T-cell (primary cell): ENCODE measurements at places on chromosomes 6 and 20.

- DNase-seq: peak; percentile 47
Measured at GRCh38 chr6:30647242-30648116, 546 bp downstream of the C6orf136 start.

GRCh38 chr20:44597516-44597915, 15.1 kb downstream of the PKIG start:
- no peak for DNase-seq

GRCh38 chr20:60477958-60478357, 519.7 kb downstream of the CDH26 start:
- DNase-seq: no peak

DNA sequence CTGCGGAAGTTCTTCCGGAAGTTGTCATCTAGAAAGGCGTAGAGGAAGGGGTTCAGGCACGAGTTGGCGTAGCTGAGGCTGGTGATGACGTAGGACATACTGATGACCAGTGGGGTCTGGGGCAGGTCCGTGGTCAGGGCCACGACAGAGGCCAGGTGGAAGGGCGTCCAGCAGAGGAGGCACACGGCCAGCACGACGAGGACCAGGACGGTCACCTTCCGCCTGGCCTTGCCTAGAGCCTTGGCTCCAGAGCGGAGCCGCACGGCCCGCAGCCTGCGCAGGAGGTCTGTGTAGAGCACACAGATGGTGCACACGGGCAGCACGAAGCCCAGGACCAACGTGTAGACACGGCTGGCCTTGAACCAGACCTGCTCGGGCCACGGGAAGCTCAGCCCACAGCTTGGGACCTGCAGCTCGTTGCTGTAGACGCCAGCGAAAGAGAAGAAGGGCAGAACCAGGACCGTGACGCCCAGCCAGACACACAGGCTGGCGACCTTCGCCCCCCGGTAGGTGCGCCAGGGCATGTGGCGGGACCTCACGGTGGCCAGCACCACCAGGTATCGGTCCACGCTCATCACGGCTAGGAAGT, 1.4 kb downstream of the NPBWR2 start:
- DNase-seq: no peak

GRCh38 chr6:118783931-118784550, 109.9 kb upstream of the ASF1A start:
- DNase-seq: no peak

GRCh38 chr6:164085091-164086075, 670.9 kb downstream of the QKI start:
- no peak for DNase-seq

DNA sequence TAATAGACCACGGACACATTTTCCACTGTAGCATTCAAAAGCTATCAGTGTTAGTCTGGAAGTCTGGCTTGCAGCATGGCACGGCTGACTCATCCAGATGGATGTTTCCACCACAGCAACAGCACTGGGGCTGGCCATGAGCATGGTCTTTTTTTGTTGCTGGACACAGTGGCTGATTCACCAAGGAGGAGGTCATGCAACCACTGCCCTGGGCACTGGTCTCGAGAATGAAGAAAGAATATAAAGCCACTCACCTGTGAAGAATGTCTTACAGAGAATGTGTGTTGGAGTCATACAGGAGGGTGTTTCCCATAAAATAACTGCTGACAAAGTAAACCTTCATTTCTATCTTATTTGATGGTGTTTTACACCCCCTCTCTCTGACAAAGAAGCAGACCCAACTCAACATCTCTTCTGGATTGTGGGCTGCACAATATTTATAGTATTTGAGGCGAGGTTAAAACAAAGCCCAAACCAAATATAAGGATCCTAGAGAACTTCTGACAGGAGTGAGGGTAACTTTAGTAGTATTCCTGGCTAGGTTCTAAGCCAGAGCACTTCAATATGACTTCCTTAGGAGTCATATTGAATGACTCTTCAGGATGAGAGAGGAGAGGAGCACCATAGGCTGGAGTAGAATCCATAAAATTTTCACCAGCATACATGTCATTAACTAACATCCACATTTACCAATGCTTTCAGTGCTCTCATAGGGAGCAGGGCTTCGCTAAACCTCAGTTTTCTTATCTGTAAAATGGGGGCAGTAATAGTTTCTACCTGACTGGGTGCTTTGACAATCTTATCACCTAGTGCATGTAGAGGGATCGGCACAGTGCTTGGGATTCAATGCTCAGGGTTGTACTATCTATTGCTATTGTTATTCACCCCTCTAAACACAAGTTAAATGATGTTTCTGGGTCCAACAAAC, 121.4 kb downstream of the KIF13A start:
- no peak for DNase-seq

GRCh38 chr20:60246751-60247150, 288.5 kb downstream of the CDH26 start:
- DNase-seq: no peak

GRCh38 chr6:11392778-11393507, 144.6 kb upstream of the TMEM170B start:
- no peak for DNase-seq

DNA sequence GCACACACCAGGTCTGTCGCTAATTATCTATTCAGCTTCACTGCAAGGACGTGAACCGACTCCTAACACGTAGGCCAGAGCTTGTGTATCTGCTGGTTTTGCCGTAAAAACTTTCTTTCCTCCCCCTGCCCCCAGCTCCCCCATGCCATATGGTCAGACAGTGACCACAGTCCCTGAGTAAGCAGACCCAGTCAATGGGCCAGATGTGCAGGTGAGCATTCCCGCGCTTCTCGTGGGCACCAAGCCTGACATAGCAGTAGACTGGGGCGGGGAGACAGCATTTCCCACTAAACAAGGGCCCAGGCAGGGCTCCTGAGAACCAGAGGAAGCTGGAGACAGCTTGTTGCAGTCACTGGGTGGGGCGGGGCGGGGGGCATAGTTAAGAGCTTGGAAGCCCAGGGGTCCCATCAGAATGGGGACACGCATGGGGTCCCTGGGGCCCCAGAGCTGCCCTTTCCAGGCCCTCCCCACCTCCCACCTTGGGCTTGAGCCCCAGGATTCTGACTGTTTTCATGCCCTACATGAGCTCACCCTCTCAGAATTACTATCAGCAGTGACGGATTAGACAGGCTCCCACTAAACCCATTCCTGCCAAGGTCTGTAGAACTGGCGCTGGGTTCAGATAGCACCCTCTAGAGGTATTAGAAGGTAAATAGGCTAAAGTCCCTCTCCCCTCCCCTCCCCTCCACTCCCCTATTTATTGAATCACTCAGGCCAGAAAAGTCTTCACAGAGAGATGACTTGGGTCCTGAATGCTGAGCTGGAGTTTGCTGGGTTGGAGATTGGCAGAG, 51.8 kb downstream of the CDH26 start:
- DNase-seq: no peak

- no peak for DNase-seq
Measured at GRCh38 chr6:91081452-91082067, 494.7 kb upstream of the MAP3K7 start.

- DNase-seq: no peak
Measured at GRCh38 chr6:157143890-157144798, 179.2 kb downstream of the TMEM242 start.

DNA sequence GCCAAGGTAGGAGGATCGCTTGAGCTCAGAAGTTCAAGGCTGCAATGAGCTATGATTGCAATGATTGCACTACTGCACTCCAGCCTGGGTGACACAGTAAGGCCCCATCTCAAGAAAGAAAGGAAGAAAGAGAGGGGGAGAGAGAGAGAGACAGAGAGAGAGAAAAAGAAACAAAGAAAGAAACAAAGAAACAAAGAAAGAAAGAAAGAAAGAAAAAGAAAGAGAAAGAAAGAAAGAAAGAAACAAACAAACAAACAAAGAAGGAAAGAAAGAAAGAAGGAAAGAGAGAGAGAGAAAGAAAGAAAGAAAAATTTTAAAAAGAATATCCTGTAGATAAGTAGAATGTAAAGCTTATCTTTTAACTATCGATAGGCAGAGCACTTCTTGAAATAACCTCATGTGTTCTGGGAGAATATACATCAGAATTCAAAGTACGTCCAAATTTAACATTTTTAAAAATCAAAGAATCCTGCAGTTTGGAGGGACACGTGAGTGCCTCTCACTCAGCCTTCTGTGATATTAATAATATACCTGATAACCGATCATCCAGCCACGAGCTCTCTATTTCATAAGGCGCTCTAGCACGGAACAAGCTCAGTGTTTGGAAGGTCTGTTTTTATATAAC, 25.2 kb downstream of the MYLK4 start:
- no peak for DNase-seq

DNA sequence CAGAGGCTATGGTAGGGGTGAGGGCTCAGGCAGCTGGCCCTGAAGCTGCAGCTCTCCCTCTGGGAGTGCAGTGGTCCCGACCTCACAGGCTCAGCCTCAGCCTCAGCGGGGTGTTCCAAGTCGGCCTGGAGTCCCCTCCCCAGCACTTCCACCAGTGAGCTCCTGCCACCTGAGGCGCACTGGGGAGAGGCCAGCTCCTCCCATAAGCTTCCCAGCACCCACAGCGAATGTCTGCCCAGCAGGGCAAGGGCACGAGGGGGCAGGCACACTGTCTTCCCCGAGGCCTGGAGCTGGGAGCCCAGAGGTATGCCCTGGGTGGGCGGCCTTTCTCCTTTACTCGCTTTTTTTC, 53.2 kb upstream of the SLCO4A1 start:
- DNase-seq: no peak

DNA sequence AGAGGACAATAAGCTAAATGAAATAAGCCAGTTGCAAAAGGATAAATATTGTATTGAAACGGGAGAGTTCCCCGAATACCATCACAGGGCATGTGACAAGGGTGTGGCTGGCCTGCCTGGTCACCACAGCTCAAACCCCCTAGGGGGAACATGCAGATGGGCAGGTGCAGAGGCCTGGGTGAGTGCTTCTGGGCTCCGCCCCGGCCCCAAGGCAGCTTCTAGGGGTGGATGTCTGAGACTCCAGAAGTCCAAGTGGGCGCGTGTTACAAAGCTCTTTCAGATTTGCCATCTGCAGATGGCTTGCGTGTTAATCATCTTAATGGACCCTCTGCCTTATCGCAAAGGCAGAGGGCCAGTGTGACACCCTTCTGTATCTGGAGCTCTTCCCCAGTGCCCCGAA, 559.2 kb upstream of the IMPG1 start:
- no peak for DNase-seq

- no peak for DNase-seq
Measured at GRCh38 chr20:5511505-5511904, 194.8 kb upstream of the PROKR2 start.

GRCh38 chr20:3704087-3704486, 8.3 kb downstream of the SIGLEC1 start:
- no peak for DNase-seq

GRCh38 chr20:59678288-59678687, 73.9 kb downstream of the PHACTR3 start:
- no peak for DNase-seq

- DNase-seq: no peak
Measured at GRCh38 chr6:82767037-82767436, 298.6 kb downstream of the UBE3D start.

DNA sequence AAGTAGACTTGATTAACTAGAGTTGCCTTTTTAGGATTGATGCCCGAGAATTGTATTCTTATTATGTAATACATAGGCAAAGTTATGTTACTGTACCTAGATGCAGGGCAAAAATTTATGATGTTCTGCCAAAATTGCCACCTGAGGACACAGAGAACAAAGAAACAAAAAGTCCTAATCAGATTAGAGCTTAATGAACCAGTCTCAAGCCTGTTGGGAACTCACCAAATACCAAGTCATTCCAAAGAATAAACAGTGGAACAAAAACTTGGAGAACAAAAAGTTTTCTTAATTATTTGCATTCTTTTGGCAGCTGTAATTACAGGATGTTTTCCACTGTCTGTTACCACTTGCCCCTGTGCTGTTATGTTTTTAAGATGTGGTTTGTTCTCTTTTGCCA, 154.7 kb upstream of the SGK1 start:
- DNase-seq: no peak

DNA sequence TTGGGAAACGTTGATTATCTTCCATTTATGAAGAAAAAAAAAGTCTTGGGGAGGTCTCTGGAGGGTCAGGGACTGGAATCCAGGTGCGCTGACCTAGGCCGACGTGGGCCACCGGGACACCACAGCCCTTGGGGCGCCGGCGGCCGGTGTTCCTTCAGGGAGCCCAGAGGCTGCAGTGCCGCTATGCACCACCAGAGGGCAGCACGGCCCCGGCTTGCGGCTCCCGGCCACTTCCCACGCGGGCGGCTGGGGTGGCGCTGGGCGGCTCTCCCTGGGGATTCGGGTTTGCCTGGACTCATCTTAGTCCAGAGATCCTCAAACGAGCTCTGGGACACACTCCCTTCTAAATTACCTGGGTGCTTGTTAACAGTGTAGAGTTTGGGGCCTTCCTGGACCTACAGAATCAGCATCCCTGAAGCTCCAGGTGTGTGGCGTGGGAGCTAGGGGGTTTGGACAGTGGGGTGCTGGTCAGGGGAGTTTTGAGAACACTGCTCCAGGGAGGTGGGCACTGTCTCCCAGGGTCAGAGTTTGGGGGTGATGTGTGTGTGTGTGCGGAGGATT, 23.0 kb upstream of the GTSF1L start:
- DNase-seq: peak; percentile 86

DNA sequence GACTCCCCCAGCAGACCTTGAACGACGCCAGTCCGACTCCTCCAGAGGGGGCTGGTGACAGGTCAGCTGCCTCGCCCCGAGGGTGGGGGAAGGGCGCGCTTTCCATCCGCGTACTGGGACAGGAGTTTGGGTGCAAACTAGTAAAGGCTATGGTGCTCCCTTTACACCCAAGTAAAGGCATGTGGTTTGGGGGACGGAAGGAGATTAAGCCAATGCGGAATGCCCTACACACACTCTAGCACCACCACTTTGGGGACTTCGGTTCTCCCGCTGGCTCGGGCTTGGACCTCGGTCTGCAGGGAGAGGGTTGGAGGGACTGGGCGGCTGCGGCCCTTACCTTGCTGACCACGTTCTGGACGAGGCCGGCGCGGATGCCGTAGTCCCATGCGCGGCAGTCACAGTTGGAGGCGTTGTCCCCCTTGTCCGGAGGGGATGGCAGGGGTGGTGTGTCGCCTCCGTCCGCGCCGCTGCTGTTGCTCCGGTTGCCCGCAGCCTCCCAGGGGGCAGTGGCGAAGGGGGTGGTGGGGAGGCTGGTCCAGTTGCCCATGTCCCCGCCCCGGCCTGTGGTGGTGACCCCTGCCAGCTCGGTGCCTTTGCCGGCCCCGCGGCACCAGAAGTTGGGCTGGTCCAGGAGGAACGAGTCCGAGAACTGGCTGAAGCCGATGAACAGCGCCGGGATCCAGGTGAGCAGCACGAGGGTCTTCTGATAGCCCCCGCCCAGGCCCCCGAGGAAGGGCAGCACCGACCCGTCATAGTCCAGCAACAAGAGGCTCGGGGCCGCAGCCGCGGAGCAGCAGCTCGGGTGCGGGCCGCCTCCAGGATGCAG, 1.1 kb downstream of the SLC22A23 start:
- DNase-seq: no peak

- DNase-seq: no peak
Measured at GRCh38 chr6:17042422-17043147, 59.3 kb upstream of the STMND1 start.

GRCh38 chr6:125201961-125202729, 48.6 kb downstream of the TPD52L1 start:
- DNase-seq: no peak

DNA sequence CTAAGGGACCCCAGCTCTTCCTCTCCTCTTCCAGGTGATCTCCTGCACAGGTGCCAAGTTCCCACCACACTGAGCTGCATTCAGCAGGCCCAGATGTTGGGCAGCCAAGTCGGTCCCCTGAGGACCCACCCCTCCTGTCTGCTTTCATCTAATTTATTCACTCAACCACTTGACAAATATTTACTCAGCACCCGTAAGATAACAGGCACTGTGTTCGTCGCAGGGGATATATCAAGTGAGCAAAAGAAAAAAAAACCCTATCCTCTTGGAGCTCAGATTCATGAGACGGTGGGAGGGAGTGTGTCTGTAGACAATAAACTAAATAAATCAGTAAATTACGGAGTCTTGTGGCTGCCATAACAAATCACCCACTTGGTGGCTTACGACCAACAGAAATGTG, 143.6 kb downstream of the MRPL14 start:
- DNase-seq: no peak
